ENCODE measurements at places on chromosomes 4 and X.
A peak's percentile ranks its signal among the peaks of the same experiment; 100 is the strongest.

DNA sequence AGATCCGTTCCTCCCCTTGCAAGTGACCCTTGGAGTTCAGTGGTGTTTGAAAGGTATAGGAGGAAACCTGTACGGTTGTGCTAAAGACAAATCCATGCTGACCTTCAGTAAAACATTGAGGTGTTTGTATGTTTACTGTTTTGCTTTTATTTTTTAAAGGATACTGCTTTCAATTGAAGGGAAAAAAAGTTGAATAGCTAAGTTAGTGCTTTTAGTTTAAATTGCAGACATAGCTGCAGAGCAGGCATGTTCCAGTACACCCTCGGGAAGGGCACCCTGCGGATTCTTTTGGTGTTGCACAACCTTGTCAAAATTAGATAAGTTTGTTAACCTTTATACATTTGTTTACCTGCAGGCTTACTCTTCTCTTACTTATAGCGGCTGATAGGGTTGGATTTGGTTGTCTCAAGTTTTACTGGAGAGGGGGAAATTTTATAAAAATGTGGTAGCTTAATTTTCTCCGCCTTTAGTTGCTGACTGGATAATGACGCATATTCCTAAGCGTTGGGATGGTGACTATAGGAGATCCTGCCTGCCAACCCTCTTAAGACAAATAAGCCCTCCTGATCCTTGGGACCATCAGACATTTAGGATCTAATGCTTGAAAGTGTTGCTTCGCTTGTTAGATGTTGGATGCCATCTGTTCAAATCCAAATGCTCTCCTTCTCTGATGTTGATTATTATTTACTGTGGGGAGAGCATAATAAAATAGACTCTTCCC is 2.0 kb downstream of the RAPGEF2 start:
- ATAC-seq, result no peak

- ATAC-seq, result peak; percentile 13
Measured at GRCh38 chrX:11416600-11416999, 123.4 kb downstream of the AMELX start.

- no peak for ATAC-seq
Measured at GRCh38 chr4:1451106-1451751, 45.0 kb upstream of the NKX1-1 start.

DNA sequence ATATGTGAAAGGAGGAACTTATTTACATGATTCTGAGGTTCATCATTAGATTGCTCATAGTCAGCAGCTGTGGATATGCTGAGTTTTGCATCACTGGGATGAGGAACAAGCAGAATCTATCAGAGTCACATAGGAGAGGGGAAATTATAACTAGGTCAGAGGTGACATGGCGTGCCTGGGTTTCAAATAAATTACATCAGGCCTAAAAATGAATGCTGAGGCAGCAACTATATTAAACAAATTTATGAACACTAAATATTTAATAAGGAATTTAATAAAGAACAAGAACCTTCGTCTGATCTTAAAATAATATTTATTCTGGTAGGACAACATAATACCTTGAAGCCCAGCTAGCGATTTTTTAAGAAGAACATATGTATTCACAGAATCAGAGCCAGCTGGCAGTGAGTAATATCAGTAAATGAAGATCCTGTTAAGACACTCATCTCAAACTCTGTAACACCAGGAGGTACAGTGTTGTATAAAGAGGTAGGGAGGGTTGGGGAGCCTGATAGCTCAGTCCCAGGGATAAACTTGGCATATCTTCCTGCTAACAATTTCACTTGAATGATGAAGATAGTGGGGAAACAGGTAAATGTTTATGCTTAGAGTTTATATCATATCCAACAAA is 60.9 kb upstream of the HS3ST1 start:
- peak; percentile 70 for ATAC-seq

DNA sequence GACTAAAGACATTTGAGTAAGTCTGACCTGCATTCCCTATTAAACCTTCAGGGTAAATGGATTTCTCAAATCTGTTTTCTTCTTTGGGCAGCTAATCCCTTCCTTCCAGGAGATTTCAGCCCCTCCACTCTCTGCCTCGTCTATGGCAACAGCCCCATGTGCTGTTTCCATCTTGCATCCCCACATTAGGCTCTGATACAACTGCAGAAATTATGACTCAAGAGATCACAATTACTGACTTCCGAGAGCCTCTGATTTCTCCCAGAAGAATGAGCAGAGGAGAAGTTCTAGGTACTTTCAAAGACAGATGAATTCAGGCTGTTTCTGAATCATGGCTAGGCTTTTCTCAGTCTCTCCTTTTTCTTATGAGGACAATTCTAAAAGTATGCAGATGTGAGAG is 38.7 kb downstream of the RAI2 start:
- ATAC-seq, result no peak

DNA sequence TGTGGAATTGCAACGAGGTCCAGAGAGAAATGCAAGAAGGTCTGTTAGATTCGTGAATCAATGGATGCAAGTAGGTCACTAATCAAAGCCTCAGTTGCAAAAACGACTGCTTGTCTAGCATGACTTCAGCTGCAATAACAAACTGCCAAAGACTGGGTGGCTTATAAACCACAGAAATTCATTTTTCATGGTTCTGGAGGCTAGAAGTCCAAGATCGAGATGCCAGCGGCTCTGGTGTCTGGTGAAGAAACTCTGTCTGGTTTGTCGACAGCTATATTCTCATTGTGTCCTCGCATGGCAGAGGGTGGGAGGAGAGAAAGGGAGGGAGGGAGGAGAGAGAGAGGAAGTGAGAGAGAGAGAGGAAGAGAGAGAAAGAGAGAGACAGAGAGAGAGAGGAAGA is 114.7 kb downstream of the MXRA5 start:
- ATAC-seq, result no peak

- no peak for ATAC-seq
Measured at GRCh38 chrX:8042304-8042703, 115.1 kb upstream of the PNPLA4 start.
